ENCODE measurements at places on chromosomes 1 and 21. TPM values are rescaled to one million over a fixed set of nuclear protein-coding genes. Genes with fewer than 3 reads are reported as not detected.
A peak's percentile ranks its signal among the peaks of the same experiment; 100 is the strongest.

The MYCBP gene
- 16.0 TPM for polyA plus RNA-seq

The TRNP1 gene
- polyA plus RNA-seq: 11.6 TPM

The RGS13 gene
- not detected for polyA plus RNA-seq

The SELL gene
- polyA plus RNA-seq: 0.58 TPM

The DYRK3 gene
- 3.6 TPM for polyA plus RNA-seq

The RAD54L gene
- 11.5 TPM for polyA plus RNA-seq

The CDC20 gene
- polyA plus RNA-seq: 82.7 TPM

The AADACL4 gene
- 0.32 TPM for polyA plus RNA-seq

The DDX20 gene
- 5.3 TPM for polyA plus RNA-seq

The GJA9 gene
- polyA plus RNA-seq: not detected

The CRB1 gene
- 0.18 TPM for polyA plus RNA-seq

GRCh38 chr1:150662811-150663210, 33.4 kb upstream of the ENSA start:
- H3K4me3 ChIP-seq: no peak overlapping the region
- no peaks in the 10 kb centered on the region for H3K27me3 ChIP-seq
- H3K4me1 ChIP-seq: no peaks in the 10 kb centered on the region
- no peak for DNase-seq

- H3K4me1 ChIP-seq: no peaks in the 10 kb centered on the region
- no peaks in the 10 kb centered on the region for H3K36me3 ChIP-seq
- no peak for DNase-seq
Measured at GRCh38 chr1:112778137-112778536, 63.0 kb upstream of the PPM1J start.

GRCh38 chr1:233326811-233327650, 493 bp upstream of the MAP3K21 start:
- H3K27me3 ChIP-seq: peaks cover 8% of the 10 kb centered on the region
- peak overlapping the region; percentile 47 for H3K4me3 ChIP-seq
- no peaks in the 10 kb centered on the region for H3K36me3 ChIP-seq
- no peaks in the 10 kb centered on the region for H3K4me1 ChIP-seq
- peak; percentile 88 for DNase-seq

DNA sequence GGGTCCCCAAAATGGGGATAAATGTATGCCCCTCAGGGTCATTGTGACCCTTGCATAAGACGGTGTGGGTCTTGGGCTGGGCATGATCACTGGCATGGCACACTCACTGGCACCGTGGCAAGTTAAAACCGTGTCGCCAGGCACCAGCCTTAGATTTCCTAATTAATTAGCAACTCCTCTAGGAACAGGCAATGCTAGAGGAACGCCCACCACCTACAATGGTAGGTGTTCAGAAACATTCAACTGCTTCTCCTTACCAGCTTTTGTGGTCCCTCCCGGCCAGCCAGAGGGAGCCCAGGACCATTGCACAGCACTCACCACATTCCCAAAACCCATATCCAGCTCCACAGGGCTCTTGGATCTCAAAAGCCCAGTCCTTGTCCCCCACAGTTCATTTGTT, 36.4 kb downstream of the EPHA2 start:
- peaks cover 10% of the 10 kb centered on the region for H3K4me1 ChIP-seq
- no peak overlapping the region for H3K4me3 ChIP-seq
- no peaks in the 10 kb centered on the region for H3K27me3 ChIP-seq
- peaks cover 5% of the 10 kb centered on the region for H3K36me3 ChIP-seq
- DNase-seq: peak; percentile 10
- no peak overlapping the region for H3K27ac ChIP-seq

- H3K4me1 ChIP-seq: no peaks in the 10 kb centered on the region
- H3K27ac ChIP-seq: no peak overlapping the region
- no peak overlapping the region for H3K4me3 ChIP-seq
- no peaks in the 10 kb centered on the region for H3K36me3 ChIP-seq
- DNase-seq: no peak
Measured at GRCh38 chr1:159205225-159205624, 550 bp downstream of the ACKR1 start.

DNA sequence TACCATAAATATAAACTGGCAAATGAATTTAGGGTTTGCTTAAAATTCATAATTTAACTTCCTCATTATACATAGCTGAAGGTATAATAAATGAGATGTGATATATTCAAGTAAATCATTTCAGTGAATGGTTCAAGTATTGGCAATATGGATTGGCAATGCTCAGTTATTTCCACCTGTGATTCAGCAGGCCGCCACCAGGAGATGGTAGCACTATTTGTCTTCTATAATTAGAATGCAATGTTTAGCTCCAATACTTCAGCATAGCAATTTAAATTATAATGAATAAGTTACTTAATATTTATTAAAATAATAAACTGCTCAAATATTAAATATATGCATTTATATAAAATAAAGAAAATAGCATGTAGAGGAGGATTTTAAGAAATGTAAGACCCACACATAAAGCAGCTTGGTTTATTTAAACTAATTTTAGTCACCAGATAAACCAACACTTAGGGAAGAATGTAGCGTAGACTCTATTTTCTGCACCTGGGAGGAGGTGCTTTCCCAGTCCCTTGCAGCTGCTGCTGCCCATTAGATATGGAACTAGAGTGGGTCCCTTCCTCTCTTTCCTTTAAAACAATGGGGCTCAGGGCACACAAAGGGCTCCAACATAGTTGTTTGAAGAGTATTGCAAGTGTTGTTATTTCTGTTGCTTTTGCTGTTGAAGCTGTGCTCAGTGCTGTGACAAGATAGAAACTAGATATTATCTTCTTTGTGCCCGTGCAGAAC, 62.1 kb downstream of the PLPPR4 start:
- H3K4me1 ChIP-seq: no peaks in the 10 kb centered on the region
- no peaks in the 10 kb centered on the region for H3K27me3 ChIP-seq

DNA sequence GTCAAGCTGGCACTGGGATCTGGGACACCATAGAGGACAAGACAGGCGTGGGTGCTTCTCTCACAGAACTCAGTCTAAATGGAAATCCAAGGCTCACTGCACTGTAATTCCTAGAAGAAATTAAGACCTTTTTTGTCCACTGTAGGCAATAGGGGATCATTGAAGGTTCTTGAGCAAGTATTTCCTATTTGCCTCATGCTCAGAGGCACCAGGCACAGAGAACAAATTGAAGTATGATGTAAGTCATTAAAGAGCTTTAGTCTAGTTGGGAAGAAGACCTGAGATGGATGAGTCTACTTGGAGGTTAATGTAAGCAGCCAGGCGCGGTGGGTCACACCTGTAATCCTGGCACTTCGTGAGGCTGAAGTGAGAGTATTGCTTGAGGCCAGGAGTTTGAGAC, 34.6 kb downstream of the EIF2D start:
- H3K4me1 ChIP-seq: peaks cover 14% of the 10 kb centered on the region
- H3K4me3 ChIP-seq: no peak overlapping the region
- H3K36me3 ChIP-seq: no peaks in the 10 kb centered on the region

GRCh38 chr1:172724765-172725613, 66.1 kb downstream of the FASLG start:
- H3K27me3 ChIP-seq: no peaks in the 10 kb centered on the region
- no peaks in the 10 kb centered on the region for H3K36me3 ChIP-seq
- no peak for DNase-seq
- H3K27ac ChIP-seq: no peak overlapping the region

DNA sequence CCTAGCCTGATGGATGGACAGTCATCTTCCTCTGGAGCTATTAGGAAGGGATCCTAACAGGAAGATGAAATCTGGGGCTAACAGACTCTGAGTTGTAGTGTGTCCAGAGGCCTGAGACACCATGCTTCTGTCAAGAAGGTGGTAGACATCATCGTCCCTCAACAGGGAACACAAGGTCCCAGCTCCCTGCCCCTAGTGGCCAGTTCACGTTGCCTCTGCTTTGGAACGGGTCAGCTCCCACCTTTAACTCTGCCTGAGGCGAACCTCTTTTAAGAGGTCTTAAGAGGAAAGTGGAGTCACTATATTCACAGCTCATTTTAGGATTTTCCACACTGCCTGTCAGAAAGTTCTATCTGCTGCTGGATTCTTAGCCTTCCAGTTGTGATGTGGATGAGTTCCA, 28.3 kb downstream of the LRRC71 start:
- no peaks in the 10 kb centered on the region for H3K4me1 ChIP-seq
- no peak for DNase-seq
- no peak overlapping the region for H3K4me3 ChIP-seq
- peaks cover 85% of the 10 kb centered on the region for H3K36me3 ChIP-seq
- no peak overlapping the region for H3K27ac ChIP-seq

GRCh38 chr1:55059302-55060132, 20.2 kb downstream of the PCSK9 start:
- no peaks in the 10 kb centered on the region for H3K4me1 ChIP-seq
- no peaks in the 10 kb centered on the region for H3K36me3 ChIP-seq
- no peak for DNase-seq
- no peak overlapping the region for H3K27ac ChIP-seq
- no peaks in the 10 kb centered on the region for H3K27me3 ChIP-seq

DNA sequence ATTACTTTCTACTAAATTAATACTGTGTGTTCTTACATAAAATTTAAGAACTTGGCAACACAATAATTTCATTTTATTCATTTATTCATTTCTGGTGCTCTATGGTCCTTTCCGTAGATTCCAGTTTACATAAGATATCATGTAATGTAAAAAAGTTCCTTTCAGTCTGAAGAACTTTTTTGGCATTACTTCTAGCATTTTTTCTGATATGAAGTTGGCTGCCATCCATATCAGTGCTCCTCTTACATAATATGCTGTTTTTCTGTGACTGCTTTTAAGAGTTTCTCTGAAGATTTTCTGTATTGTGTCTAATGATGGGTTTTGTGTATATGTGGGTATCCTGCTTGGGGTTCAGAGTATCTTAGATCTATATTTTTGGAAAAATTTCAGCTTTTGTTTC, 34.8 kb downstream of the LIN9 start:
- no peaks in the 10 kb centered on the region for H3K4me1 ChIP-seq
- peaks cover 26% of the 10 kb centered on the region for H3K36me3 ChIP-seq
- no peak overlapping the region for H3K27ac ChIP-seq
- no peak overlapping the region for H3K4me3 ChIP-seq

DNA sequence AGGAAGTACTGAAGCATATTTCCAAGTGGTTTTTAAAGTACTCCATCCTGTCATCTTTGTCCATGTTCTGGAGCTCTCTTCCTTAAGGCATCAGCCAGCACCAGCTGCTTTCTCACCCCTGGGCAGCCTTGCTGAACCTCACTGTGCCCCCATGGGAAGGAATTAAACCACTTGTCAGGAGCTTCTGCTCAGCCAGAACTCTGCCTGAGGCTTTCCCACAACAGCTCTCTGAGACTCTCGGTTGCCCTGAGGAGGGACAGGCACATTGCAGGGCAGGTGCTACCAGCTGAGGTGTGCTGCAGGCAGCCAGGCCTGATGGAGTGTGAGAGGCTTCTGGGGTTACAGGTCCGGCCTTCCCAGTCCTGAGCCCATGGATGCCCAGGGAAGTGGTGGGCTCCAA, 30.9 kb downstream of the FAM163A start:
- no peaks in the 10 kb centered on the region for H3K27me3 ChIP-seq
- H3K27ac ChIP-seq: no peak overlapping the region
- H3K36me3 ChIP-seq: no peaks in the 10 kb centered on the region

DNA sequence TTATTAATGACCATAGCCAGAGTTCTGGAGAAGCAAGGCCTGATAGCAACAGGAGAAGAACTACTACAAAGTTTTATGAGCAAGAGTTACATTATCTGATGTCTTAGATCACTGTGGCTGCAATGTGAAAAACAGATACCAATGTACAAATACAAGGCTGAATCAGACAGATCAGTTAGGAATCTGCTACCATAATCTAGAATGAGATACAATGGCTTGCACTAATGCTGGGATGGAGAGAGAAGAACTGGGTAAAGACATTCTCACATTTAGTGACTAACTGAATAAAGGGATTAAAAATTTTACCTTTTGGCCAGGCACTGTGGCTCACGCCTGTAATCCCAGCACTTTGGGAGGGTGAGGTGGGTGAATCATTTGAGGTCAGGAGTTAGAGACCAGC, 41.3 kb downstream of the ARID4B start:
- H3K4me1 ChIP-seq: no peaks in the 10 kb centered on the region
- no peaks in the 10 kb centered on the region for H3K36me3 ChIP-seq
- no peak overlapping the region for H3K4me3 ChIP-seq

DNA sequence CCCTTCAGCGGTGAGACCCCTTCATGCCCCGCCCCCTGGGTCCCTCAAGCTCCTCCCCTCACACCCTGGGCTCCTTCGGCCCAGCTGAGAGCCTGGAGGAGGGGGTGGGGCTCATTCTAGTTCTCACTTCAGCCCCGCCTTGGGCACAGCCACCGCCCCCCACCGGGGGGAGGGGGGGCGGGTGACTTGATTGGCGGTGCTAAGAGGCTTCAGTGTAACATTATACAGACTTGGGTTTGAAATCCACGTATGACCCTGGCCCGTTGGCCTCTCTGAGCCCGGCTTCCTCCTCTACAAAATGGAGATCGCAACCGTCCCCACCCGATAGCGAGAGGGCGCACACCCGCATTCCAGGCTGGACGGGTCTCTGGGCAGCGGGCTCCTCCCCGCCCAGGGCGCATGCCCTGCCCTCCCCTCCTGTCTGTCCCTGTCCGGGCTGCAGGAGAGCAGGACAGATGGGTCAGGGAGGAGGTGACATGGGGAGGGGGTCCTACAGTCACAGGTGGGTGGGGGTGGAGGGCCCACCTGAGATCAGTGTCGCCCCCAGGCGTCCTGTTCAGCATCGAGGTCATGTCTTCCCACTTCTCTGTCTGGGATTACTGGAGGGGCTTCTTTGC, 5.1 kb downstream of the CLCNKB start:
- no peaks in the 10 kb centered on the region for H3K27me3 ChIP-seq
- no peaks in the 10 kb centered on the region for H3K4me1 ChIP-seq
- no peak overlapping the region for H3K27ac ChIP-seq
- H3K4me3 ChIP-seq: peak overlapping the region; percentile 41
- peak; percentile 72 for DNase-seq
- H3K36me3 ChIP-seq: no peaks in the 10 kb centered on the region

GRCh38 chr1:210003501-210003900, 65.5 kb downstream of the SYT14 start:
- H3K4me3 ChIP-seq: no peak overlapping the region
- H3K36me3 ChIP-seq: no peaks in the 10 kb centered on the region
- no peak for DNase-seq
- H3K27me3 ChIP-seq: no peaks in the 10 kb centered on the region
- peak overlapping the region; percentile 67 for H3K27ac ChIP-seq

DNA sequence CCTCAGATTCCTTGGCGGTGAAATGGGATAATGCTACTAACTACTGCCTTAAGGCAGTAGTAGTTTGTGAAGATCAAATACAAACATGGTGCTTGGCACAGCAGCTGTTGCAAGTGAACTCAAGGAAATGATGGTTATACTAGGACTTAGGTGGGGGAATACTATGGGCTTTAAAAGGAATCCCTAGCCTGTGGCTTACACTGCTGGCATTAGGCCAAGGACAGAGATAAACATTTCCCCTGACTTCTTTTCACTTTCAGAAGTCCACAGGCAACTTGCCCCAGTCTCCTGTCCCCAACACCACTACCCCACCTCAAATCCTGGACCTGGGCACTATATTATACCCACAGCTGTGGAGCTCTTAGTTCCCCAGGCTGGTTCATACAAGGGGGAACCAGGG, 13.1 kb upstream of the VAMP4 start:
- no peaks in the 10 kb centered on the region for H3K36me3 ChIP-seq
- no peaks in the 10 kb centered on the region for H3K27me3 ChIP-seq
- H3K27ac ChIP-seq: no peak overlapping the region
- no peak for DNase-seq
